ENCODE measurements at places on chromosomes 6 and 20.

DNA sequence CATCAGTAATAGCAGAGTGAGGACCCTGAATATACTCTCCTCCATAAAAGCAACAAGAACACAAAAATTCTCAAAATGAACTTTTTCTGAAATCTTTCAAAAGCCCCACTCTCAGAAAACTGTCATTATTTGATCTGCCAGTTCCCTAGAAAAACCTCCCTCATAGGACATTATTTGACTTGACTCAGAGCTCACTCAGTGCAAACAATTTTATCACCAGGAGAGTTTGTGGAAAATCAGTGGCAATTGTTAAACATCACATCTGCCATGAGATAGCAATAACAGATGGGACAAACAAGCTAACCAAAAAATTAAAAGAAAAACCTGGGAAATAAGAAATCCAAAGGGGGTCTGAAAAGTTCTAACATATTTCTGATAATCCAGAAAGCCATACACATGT lies 100.0 kb downstream of the ATG5 start:
- DNase-seq: no peak

GRCh38 chr6:34030831-34031624 lies 114.9 kb downstream of the GRM4 start:
- DNase-seq: no peak

DNA sequence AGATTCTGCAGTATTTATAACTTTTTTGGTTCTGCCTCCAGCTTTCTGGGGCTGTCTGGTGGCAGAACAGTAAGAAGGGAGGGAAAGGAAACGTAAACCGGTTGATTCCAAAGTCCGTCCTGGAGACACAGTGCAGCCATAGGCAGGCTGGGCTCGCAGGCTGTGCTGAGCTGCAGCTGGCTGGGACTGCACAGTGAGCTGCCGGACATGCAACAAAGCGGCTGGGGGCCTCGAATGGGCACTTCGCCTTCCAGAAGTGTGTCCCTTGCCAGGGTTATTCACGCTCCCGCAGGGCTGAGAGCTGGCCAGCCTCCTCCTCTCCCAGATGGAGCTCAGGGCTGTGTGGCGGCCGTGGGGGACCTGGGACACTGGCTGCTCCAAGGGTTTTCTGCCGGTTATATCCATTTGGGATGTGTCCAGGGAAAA lies 78.1 kb upstream of the CD93 start:
- DNase-seq: no peak

GRCh38 chr20:41142245-41142644 lies 4.9 kb downstream of the PLCG1 start:
- no peak for DNase-seq

DNA sequence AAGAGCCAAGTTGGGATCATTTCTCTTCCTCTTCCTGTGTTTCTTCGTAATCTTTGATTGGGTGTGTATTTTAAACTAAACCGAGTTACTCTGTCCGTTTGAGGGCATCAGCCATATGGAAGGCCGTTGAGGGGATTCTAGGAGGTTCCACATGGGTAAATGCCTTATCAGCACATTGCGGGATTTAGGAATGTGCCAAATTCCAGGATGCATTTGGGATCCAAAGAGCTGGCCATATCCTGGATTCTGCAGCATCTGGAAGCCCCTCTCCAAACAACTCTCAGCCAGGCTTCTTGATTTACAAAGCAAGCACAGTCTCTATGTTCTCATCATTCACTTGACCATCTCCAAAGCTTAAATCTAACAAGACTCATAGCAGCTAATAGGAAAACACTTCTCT lies 67.6 kb upstream of the RIN2 start:
- no peak for DNase-seq

GRCh38 chr6:165571068-165571682 lies 91.9 kb downstream of the PDE10A start:
- DNase-seq: no peak

DNA sequence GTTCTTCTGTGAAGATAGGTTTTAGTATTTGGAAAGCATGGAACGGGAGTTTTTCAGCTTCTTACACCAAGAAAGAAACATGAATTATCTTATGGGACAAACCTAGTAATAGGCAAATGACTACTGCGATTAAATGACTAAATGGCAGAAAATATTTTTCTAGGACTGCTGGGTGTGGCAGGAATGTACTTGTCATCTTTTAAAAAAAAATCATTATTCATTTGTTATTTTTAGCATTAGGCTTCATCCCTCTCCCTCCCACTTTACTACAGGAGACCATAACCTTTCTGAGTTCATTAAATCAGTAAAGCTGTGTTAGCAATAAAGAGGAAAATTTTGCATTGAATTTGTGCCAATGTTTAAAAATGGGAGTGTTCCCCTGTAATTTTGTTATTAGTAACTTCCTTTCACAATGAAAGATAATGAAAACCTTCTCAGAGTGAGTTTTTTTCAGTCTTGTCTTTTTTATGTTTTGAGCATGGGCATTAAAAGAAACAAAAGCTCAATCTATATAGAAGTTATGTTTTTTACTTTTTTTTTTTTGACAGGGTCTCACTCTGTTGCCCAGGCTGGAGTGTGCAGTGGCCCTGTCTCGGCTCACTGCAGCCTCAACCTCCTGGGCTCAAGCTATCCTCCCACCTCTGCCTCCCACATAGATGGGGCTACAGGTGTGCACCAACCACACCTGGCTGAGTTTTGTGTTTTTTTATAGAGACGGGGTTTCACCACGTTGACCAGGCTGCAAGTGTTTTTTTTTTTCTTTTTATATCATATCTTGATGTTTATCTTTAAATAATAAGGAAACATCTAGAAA lies 105.6 kb upstream of the CLDN20 start:
- DNase-seq: no peak

DNA sequence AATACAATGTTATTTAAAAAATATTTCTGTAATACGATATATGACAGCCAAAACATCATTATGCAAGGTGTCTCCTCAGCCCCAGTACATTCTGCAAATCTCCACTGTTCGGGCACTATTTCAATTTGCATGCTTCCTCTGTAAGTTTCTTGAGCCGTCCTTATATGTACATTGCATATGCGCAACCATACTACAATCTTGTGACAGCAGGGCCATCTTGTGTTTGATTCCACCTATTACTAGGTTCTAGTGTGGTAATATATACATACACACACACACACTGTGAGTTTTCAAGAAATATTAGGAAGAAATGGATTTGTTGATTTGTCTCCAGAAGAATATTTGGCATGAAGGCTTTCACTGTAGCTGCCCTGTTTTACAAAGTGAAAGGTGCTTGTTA lies 9.8 kb downstream of the LYRM4 start:
- DNase-seq: no peak

DNA sequence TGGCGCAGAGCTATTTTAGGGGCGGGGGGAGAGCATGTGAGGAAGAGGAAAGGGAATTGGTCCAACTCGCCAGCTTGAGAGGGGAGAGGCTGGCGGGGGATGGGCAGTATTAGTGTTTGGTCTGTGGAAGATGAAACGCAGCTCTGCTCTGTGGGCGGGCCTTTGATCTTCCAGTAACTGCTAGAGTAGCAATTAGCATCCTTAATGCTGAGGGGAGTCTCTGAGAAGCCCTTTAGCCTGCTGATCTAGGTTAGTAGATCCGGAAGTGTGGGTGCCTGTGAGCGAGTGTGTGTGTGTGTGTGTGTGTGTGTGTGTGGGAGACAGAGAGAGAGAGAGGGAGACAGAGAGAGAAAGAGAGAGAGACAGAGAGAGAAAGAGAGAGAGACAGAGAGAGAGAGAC lies 117.2 kb upstream of the BACH2 start:
- DNase-seq: no peak

Data from left ventricle myocardium inferior (tissue), 1 donor.